ENCODE measurements at places on chromosomes 16 and 17.

DNA sequence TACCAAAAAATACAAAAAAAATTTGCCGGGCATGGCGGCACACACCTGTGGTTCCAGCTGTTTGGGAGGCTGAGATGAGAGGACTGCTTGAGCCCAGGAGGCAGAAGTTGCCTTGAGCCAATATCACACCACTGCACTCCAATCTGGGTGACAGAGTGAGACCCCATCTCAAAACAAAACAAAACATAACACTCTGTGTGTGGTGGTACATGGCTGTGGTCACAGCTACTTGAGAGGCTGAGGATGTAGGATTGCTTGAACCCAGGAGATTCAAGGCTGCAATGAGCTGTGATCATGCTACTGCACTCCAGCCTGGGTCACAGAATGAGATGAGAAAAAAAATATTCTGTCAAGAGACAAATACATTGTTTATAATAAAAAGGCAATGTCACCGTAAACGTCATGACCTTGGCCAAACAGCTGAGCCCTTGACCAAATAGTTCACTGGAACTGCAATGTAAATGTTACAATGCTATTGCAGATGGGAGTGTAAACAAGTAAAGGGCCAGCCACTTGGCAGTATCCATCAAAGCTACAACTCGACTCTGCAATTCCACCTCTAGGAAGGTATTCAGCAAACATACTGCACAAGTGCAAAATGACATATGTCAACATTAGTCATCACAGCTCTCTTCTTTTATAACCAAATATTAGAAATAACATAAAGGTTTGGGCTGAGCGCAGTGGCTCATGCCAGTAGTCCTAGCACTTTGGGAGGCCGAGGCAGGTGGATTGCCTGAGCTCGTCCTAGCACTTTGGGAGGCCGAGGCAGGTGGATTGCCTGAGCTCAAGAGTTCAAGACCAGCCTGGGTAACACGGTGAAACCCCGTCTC is 16.9 kb downstream of the EARS2 start:
- no peak for DNase-seq

DNA sequence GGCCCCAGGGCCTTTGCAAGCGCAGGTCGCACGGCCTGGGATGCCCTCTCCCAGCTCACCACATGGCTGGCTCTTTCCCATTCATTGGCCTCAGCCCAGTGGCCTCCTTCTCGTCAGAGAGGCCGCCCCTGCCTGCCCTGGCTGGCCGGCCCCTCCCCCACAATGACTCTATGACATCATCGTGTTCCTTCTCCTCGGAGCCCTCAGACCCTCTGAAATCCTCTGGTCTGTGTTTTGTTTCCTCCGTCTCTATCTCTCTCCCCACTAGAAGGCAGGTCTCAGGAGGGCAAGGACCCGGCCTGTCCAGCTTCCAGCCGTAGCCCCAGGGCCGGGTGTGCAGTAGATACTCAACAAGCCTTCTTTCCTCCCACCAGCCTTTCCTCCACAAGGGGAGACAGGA is 164.8 kb upstream of the FOXF1 start:
- no peak for DNase-seq

DNA sequence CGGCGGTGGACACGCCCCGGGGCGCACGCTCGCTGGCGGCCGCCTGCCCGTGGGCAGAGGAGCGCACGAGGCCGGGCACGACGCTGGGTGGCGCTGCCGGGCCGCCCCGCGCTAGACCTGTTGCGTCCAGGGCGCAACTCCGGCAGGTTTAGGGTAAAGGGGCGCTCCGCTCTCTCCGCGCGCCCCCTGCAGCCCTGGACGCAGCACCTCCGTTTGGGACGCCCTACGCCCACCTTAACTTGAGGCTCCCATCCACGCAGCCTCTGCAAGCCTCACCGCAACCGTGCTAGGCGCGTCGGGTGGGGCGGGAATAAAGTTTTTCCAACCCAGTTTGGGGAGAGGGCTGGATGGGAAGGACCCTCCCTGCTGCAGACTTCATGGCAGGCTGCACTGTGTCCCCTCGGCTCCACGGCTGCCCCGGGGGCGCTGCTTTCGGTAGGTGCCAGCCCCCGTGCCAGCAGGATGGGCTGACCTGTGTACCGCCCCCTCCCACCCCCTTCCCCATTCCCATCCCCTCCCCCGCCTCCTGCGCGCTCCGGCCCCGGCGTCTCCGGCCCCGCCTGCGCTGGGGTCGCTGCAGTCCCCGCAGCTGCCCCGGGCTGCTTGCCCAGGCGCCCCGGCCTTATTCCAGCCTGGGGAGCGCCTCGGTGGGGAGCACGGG is at the start of gene SYT17:
Gene SYT17 (plus strand): TSS at position 531 of the 661 bp plus-strand sequence. CDS start 407 bp downstream, outside the sequence.
- DNase-seq, result peak; percentile 51

GRCh38 chr17:77718669-77718961 is 239.9 kb upstream of the TNRC6C start:
- no peak for DNase-seq

DNA sequence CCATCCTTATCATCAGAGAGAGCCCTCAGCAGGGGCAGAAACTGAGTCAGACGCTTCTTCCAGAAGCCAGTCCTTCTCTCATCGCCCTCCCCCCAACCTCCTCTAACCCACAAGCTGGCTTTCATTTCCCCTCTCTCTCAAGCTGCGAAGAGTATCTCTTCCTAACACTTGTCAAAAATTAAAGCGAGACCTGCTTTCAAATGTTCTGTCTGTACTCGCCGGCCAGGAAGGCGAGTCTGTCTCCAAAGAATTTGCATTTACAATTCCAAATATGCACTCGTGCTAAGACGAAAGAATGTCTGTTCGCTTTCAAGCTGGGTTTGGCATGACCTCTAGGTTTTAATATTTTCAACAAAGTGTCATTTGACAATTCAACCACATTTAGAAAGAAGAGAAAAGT is 140.4 kb downstream of the RGS9 start:
- DNase-seq, result no peak

- DNase-seq, result peak; percentile 49
Observed at GRCh38 chr17:44331249-44331760, 6.7 kb upstream of the SLC25A39 start.

- DNase-seq, result no peak
Observed at GRCh38 chr17:4005296-4006164, 41.3 kb upstream of the ATP2A3 start.

DNA sequence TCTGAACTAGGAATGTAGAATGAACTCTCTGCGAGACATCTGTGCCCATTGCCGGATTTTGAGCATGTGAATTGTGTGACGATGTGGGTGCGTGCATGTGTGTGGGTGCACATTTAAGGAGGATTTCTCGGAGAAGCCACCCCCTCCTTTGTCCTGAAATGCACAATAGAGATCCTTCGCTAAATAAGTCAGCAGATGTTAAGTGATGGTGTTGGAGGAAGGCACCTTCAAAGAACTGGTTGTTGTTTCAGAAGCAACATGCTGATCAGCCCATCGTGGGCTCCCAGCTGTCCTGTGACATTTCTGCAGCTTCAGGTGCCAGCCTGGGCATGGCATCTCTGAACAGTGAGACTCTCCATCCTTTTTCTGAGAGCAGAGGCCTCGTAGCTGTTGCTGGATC is 194.9 kb downstream of the MSI2 start:
- no peak for DNase-seq

DNA sequence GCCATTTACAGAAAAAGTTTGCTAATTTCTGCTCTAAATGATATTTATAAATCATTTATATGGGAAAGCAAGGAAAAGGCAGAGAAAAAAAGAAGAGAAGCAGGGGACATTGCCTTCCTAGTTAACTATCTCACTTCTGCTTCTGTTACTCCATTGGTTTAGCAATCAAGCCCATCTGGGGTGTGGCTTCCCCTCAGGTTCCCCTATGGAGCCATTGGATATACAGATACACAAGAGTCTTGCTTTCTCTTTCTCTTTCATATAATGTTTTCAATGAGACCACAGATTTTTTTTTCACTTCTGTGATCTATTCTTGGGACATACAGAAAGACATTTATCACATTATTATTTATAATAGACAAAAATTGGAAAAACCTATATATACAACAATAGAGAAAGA is 105.6 kb upstream of the TOM1L1 start:
- no peak for DNase-seq

GRCh38 chr17:82900741-82901140 is 60.9 kb upstream of the ZNF750 start:
- no peak for DNase-seq

DNA sequence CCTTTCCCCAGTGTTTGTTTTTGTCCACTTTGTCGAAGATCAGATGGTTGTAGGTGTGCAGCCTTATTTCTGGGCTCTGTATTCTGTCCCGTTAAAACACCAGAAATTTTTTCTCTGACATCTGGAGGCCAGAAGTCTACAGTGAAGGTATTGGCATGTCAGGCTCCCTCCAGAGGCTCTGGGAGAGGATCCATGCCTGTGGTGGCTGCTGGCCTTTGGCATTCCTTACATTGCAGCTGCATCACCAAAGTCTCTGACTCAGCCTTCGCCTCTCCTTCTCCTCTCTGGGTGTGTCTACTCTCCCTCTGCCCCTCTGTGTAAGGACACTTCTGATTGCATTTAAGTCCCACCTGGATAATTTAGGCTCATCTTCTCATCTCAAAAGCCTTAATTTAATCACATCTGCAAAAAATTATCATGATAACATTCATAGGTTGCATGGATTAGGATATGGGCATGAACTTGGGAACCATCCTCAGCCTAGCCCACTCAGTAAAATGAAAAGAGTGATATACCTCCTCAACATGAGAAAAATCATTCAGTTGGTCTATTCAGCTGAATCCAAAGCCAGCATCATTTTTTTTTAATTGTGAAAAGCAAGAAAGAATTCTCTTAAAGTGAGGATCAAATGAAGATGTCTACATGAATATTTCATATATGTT is 78.0 kb downstream of the MAP2K6 start:
- DNase-seq, result no peak

- DNase-seq, result no peak
Observed at GRCh38 chr16:55115506-55115905, 184.8 kb downstream of the IRX5 start.

Measured in substantia nigra (tissue), 51 donors.